Thyroid gland (tissue), 4 donors: ENCODE measurements at places on chromosomes 6 and 20.
A peak's percentile ranks its signal among the peaks of the same experiment; 100 is the strongest.

GRCh38 chr6:4363656-4364055 is 228.3 kb upstream of the ECI2 start:
- no peak for DNase-seq

- peak; percentile 71 for DNase-seq
Observed at GRCh38 chr20:17648791-17649730, 33.0 kb downstream of the RRBP1 start.

DNA sequence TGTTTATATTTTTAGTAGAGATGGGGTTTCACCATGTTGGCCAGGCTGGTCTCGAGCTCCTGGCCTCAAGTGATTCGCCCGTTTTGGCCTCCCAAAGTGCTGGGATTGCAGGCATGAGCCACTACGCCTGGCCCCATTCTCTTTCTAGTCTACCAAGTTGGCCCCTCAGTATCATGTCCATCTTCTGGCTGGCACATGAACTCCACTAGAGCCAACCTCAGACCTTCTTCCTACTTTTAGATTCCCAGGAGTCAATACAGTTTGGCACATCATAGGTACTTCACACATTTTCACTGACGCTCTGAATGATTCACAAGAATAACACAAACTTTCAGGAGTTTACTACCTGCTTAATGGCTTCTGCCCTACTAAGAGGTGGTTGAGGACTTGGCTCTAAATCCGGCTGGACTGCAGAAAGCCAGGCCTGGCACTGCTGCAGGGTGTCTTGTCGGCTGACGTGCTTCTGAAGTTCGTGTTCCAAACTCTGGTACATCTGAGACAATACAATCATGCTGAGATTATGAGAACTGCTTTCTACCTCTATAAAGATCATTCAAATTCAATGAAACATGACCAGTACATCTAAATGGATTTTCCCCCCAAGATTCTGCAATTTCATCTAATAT is 293.3 kb downstream of the SYNE1 start:
- no peak for DNase-seq

DNA sequence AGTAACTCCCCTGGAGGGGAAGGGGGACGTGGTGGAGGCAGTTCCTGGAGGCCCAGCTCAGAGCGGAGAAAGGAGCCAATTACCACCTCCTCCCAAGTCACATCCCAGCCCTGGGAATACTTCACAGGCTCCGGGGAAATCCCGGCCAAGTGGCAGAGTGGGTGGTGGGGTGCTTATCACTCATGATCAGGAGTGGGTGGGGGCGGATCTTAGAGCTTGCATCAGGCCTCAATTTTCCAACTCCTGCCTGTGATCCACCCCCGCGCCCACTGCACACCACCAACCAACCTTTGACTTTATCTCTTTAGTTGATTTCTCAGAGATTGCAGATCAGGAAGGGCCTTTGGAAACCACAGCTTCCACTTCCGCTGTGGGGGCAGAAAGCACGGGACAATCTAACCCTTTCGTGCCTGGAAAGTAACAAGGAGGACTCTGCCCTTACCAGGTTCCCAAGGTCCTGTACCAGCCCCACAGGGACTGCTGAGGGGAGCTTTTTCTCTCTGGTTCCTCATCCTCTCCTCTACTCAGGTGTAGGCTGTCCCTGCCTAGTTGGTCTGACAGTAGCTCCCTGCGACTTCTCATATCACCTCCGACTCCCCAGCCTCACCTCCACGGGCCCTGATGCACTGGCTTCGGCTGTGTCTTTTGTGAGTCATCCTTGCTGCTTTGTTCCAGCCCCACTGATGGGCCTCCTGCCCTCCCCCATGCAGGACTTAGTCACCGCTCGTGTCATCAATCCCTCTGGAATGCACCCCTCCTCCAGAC is 24.9 kb upstream of the IER3 start:
- no peak for DNase-seq

- DNase-seq, result no peak
Observed at GRCh38 chr20:57025666-57026224, 240.7 kb downstream of the BMP7 start.

DNA sequence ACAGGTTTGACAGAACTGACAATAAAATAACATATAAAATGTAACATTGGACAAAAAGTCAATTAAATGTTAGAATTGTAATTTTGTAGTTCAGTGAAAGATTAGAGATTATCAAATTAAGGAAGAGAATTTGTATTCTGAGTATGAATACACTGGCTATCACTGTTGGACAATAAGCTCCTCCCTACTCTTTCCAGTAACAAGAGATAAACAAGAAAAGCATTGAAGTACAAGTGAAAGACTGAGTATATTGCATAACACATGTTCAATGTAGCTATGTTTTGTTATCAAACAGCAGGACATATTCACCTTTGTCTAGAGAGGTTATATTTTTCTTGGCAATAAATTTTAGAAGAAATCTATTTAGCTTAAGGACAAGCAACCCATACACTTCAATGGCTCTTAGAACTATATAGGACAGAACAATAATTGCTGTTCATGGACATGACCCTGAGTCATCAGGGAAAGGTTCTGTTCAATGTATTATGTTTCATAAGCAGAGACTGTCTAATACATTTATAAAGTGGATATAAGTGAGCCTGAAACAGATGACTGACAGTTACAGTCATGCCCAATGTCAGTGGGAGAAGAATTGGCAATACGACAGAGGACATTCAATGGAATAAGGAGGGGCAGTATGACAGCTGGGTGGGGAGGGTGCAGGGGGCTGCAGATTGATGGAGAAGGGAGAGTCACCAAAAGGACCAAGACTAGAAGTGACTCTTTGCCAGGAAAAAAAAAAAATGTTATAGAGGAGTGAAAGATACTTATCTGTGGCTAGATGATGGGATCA is 520.4 kb downstream of the FRK start:
- no peak for DNase-seq

GRCh38 chr6:159762681-159763293 is 942 bp downstream of the ACAT2 start:
- DNase-seq, result peak; percentile 17

DNA sequence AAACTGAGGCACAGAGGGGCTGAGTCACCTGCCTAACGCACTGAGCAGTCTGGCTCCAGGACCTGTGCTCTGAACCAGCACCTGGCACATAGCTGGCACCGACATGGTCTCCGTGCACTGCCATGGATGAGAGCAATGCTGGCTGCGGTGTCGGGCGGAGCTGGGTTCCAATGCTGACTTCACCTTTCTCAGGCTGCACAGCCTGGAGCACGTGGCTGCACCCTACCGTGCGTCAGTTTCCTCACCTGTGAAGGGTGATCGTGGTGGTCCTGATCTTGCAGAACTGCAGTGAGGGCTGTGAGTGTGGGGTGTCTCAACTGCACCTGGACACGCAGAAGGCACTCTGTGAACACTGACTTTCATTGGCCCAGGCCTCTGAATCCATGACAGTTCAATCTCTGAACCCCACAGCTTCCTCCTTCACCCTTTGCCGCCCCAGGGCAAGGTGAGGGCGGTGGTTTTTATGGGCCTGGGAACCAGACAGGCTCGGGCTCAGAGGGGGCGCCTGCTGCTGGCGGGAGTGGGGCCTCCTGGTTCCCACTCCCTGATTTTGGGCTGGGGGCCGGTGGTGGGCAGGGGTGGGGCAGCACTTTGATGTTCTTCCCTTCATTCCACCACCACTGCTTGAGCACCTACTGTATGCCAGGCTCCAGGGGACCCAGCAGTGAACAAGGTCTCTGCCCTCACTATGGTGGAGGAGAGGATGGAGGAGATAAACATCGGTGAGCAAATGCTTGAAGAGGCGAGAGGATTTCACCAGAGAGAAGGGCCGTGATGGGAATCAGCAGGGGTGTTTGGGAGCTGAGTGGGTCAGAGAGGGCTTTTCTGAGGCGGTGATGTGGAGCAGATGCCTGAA is 102.9 kb downstream of the CEBPB start:
- no peak for DNase-seq

GRCh38 chr20:2473516-2473915 is 2.9 kb upstream of the SNRPB start:
- DNase-seq, result no peak

DNA sequence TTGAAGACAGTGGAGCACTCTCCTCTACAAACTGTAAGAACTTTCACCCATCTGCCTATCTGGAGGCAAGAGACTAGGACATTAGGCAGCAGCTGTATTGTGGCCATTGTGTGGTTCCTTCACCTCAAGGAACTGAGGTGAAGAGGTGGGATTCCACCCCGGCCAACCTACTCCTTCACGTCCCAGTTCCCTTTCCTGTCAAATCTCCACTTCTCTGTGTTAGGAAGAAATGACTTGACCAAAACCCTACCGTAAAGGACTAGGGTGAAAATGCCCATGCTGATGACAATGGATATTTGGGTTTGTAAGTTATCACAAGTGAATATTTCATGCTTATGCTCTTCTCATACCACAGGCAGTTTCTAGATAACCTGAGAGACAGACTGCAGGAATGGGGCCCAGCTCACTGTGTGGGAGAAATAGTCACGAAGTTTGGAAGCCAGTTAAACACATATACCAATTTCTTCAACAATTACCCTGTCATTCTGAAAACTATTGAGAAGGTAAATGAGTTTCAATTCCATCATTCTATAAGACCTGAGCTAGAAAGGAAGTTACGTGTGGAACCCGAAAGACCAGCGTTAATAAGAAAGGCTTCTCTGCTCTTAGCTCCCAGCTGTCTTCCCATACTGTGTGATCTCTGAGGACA is 86.6 kb downstream of the ECT2L start:
- DNase-seq, result no peak

DNA sequence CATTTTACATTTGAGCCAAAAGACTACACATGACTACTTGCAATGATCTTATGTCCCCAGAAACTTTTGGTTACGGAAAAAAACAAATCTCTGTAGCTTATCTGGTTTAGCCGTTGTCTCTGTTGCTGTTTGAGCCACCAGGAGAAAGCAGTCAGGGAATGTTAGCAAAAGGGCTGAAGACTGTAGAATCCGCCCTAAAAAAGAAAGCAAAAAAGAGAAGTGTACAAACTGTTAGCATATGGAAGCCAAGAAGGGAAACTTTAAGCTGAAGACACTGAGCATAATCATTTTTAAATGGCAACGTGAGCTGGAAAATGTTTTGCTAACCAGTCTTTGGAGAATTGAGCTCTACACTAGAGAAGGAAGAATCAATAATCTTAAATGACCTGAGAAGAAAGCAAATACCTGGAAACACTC is 69.9 kb upstream of the MYLIP start:
- DNase-seq, result no peak

- no peak for DNase-seq
Observed at GRCh38 chr20:1926237-1926636, 31.0 kb downstream of the SIRPA start.

DNA sequence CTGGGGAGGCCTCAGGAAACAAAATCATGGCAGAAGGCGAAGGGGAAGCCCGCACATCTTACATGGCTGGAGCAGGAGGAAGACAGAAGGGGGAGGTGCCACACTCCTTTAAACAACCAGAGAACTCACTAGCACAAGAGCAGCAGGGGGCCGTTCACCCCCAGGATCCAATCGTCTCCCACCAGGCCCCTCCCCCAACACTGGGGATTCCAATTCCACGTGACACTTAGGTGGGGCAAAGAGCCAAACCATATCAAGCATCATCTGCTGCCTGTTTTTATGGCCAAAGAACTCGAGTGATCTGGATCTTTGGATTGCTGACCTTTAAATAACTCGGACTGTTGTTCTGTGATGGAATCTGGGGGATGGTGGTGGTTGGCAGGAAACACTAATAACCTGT is 28.0 kb downstream of the PNLDC1 start:
- DNase-seq, result no peak

- DNase-seq, result no peak
Observed at GRCh38 chr6:14283600-14284235, 166.1 kb downstream of the CD83 start.

GRCh38 chr6:22809370-22809769 is 240.0 kb downstream of the HDGFL1 start:
- no peak for DNase-seq
